ENCODE measurements at places on chromosomes 1 and 21. TPM values are rescaled to one million over a fixed set of nuclear protein-coding genes. Genes with fewer than 3 reads are reported as not detected.

TDRD5 gene
- not detected for total RNA-seq

NBPF4 gene
- not detected for total RNA-seq

GUCA2B gene
- not detected for total RNA-seq

RAD54L gene
- 64.6 TPM for total RNA-seq

PTPN22 gene
- 56.0 TPM for total RNA-seq

LENEP gene
- total RNA-seq: not detected

CLIC6 gene
- total RNA-seq: 0.54 TPM

STUM gene
- total RNA-seq: not detected

KLHL21 gene
- 18.1 TPM for total RNA-seq

OR2T29 gene
- not detected for total RNA-seq

LIN28A gene
- not detected for total RNA-seq

CHI3L1 gene
- not detected for total RNA-seq

OR10J1 gene
- total RNA-seq: not detected

HES3 gene
- total RNA-seq: not detected

SCYL3 gene
- 7.7 TPM for total RNA-seq

HES5 gene
- total RNA-seq: not detected

B3GALT5 gene
- total RNA-seq: not detected

PRAMEF15 gene
- total RNA-seq: not detected

CD84 gene
- total RNA-seq: 20.1 TPM

OLIG1 gene
- 0.61 TPM for total RNA-seq

PAQR6 gene
- total RNA-seq: 5.0 TPM

PALMD gene
- not detected for total RNA-seq

ZNF691 gene
- 7.5 TPM for total RNA-seq

PDPN gene
- total RNA-seq: not detected

FCGR1A gene
- not detected for total RNA-seq

CFHR5 gene
- total RNA-seq: not detected

SIK1 gene
- 27.3 TPM for total RNA-seq

ZMPSTE24 gene
- 20.1 TPM for total RNA-seq

RXFP4 gene
- total RNA-seq: not detected

HEYL gene
- 0.07 TPM for total RNA-seq

TMEM61 gene
- not detected for total RNA-seq

KIF2C gene
- 95.0 TPM for total RNA-seq

GBP5 gene
- total RNA-seq: 174 TPM

C8A gene
- not detected for total RNA-seq

Data from activated CD8-positive, alpha-beta T cell treated with anti-CD3 and anti-CD28 coated beads for 36 hours (primary cell).